Upper lobe of left lung (tissue), 6 donors: ENCODE measurements at places on chromosomes 1 and 21.

- H3K4me3 ChIP-seq = no peak overlapping the region
- no peaks in the 10 kb centered on the region for H3K27me3 ChIP-seq
- H3K36me3 ChIP-seq = no peaks in the 10 kb centered on the region
- no peak for DNase-seq
These were observed 140.6 kb upstream of the SAMSN1 start for GRCh38 chr21:14686466-14687267.

- no peak overlapping the region for H3K4me3 ChIP-seq
- H3K27ac ChIP-seq = no peak overlapping the region
- no peaks in the 10 kb centered on the region for H3K36me3 ChIP-seq
- no peaks in the 10 kb centered on the region for H3K4me1 ChIP-seq
These were observed 250.1 kb upstream of the FMN2 start for GRCh38 chr1:239841631-239842030.

DNA sequence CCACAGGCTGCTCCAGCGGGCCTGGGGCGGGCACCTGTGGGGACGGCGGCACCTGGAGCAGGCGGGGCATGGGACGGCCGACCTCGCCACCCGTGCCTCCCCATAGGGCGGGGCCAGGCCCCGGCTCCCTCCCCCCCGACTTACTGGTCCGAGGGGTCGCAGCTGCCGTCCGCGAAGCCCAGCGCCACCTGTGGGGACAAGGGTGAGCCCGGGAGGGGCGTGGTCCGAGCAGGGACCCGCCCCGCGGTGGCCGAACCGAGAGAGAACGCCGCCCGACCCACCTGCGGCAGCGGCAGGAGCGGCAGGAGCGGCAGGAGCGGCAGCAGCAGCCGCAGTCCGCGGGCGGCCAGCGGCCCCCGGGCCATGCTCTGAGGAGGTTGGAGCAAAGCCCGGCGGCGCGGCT lies at the start of gene TMEM52:
TSS of gene TMEM52 (minus strand) at position 379 of the 403 bp plus-strand sequence. CDS start at position 365, 14 bp downstream.
- peak within 1 kb of the TSS; percentile 60 for H3K4me3 ChIP-seq
- peaks cover 15% of the 10 kb centered on the region for H3K4me1 ChIP-seq
- no peaks in the 10 kb centered on the region for H3K27me3 ChIP-seq
- peak within 1 kb of the TSS; percentile 51 for H3K27ac ChIP-seq
- no peaks in the 10 kb centered on the region for H3K36me3 ChIP-seq

DNA sequence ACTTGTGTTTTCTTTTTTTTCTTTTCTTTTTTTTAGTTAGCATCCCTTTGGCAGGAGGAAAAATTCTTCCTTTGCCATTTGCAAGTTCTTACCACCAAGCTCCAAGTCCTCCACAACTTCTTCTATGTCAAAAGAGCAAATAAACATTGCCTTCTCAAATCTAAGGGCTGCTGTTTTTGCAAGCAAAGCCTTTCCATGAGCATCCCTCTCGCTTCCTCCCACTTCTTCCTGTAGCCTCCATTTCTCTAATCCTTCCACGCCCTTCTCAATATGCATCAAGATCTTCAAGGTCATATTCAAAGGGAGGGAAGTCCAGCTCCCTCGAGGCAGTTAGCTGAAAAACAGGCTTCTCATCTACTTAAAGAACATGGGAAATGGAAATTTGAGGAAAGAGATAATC lies 147.1 kb downstream of the ADSS2 start:
- H3K36me3 ChIP-seq = no peaks in the 10 kb centered on the region
- H3K27ac ChIP-seq = no peak overlapping the region
- no peak overlapping the region for H3K4me3 ChIP-seq
- peaks cover 24% of the 10 kb centered on the region for H3K4me1 ChIP-seq
- no peaks in the 10 kb centered on the region for H3K27me3 ChIP-seq
- no peak for DNase-seq

GRCh38 chr1:85394130-85394529 lies 70.8 kb downstream of the DDAH1 start:
- H3K27me3 ChIP-seq = no peaks in the 10 kb centered on the region
- H3K36me3 ChIP-seq = no peaks in the 10 kb centered on the region
- H3K27ac ChIP-seq = no peak overlapping the region

- H3K4me1 ChIP-seq = no peaks in the 10 kb centered on the region
- DNase-seq = no peak
- no peaks in the 10 kb centered on the region for H3K36me3 ChIP-seq
- no peak overlapping the region for H3K4me3 ChIP-seq
- no peak overlapping the region for H3K27ac ChIP-seq
These were observed 5.0 kb downstream of the CLDN19 start for GRCh38 chr1:42735056-42735455.

GRCh38 chr1:2466958-2467554 lies 9.0 kb upstream of the PLCH2 start:
- H3K4me3 ChIP-seq = no peak overlapping the region
- H3K36me3 ChIP-seq = no peaks in the 10 kb centered on the region
- H3K27ac ChIP-seq = no peak overlapping the region

DNA sequence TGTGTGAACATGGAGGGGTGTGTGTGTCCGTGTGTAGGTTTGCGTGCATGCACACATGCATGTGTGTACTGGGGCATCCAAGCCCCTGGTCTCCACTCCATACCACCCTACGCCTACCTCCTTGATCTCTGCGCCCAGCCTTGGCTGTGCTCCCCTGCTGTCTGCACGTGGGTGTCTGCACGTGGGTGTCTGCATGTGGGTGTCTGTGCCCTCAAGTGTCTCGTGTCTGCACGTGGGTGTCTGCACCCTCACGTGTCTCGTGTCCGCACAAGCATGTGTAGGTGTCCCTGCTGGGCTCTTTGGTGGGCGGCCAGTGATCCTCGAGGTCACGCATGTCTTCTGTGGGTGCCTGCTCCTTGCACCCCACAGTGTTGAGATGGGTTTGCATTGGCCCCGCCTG lies 21.1 kb downstream of the RNF223 start:
- no peak overlapping the region for H3K27ac ChIP-seq
- no peak for DNase-seq
- peaks cover 61% of the 10 kb centered on the region for H3K36me3 ChIP-seq
- H3K4me3 ChIP-seq = no peak overlapping the region
- no peaks in the 10 kb centered on the region for H3K27me3 ChIP-seq
- H3K4me1 ChIP-seq = no peaks in the 10 kb centered on the region

GRCh38 chr1:160076295-160076694 lies 5.0 kb upstream of the KCNJ9 start:
- H3K36me3 ChIP-seq = no peaks in the 10 kb centered on the region
- H3K27ac ChIP-seq = no peak overlapping the region
- DNase-seq = no peak
- H3K4me1 ChIP-seq = no peaks in the 10 kb centered on the region
- no peak overlapping the region for H3K4me3 ChIP-seq

GRCh38 chr1:223144431-223144830 lies 1.4 kb upstream of the TLR5 start:
- H3K27me3 ChIP-seq = no peaks in the 10 kb centered on the region
- no peaks in the 10 kb centered on the region for H3K36me3 ChIP-seq
- DNase-seq = peak; percentile 45
- H3K27ac ChIP-seq = peak overlapping the region; percentile 76
- H3K4me3 ChIP-seq = no peak overlapping the region

GRCh38 chr1:72357411-72357810 lies 75.1 kb upstream of the NEGR1 start:
- DNase-seq = no peak
- H3K27me3 ChIP-seq = no peaks in the 10 kb centered on the region
- H3K4me3 ChIP-seq = no peak overlapping the region
- no peak overlapping the region for H3K27ac ChIP-seq
- no peaks in the 10 kb centered on the region for H3K4me1 ChIP-seq

DNA sequence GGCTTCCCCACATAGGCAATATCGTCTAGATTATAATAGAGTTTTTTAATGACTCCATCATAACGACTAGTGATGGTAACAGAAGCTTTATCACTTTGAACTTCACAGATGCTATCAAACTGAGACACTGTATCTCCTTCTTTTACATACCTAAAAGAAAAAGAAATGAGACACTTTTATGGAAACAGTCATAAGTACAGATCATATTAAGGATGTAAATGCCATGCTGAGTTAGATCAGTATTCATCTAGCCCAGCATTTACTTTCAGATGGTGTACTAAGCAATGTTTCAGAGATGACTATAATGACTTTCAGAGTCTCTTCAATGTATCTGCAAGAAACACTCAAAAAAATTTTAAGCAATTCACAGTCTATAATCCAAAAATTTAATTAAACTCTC lies 18.9 kb downstream of the DBT start:
- H3K4me1 ChIP-seq = no peaks in the 10 kb centered on the region
- no peaks in the 10 kb centered on the region for H3K27me3 ChIP-seq
- DNase-seq = no peak
- no peak overlapping the region for H3K4me3 ChIP-seq

- H3K27me3 ChIP-seq = no peaks in the 10 kb centered on the region
- H3K36me3 ChIP-seq = no peaks in the 10 kb centered on the region
- peak overlapping the region; percentile 40 for H3K27ac ChIP-seq
- no peaks in the 10 kb centered on the region for H3K4me1 ChIP-seq
- DNase-seq = no peak
These were observed 128.0 kb downstream of the TGFBR3 start for GRCh38 chr1:91757763-91758460.

GRCh38 chr1:222266223-222267196 lies 281.4 kb downstream of the HHIPL2 start:
- no peak overlapping the region for H3K27ac ChIP-seq
- H3K4me3 ChIP-seq = no peak overlapping the region
- peak; percentile 13 for DNase-seq
- H3K4me1 ChIP-seq = no peaks in the 10 kb centered on the region

DNA sequence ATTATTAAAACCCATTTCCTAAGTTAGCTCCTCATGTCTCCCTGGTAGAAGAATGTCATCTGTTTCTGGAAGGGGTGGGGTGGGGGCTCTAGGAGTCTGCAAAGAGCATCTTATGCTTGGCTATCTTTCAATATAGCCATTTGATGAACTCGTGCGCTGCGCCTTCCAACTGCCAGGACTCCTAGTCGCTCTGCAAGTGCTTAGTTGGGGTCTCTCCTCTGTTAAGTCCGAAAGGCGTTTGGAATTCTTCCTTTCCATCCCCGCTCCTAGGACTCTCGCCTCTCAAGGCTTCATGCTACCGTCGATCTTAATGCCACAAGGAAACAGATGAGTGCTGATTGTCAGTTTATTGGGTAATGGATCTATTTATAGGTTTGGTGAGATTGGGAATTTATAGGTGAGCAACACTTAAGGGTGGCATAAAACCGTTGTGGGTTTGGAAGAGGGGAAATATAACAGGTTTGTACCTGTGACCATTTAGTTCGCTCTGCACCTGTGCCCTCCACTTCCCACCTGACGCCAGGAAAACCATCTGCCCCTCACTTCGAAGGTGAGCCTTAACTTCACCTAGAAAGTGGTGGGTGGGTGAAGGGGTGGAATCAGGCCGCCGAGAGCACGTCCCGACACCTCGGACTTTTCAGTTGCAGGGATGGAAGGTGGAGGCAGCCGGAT lies 1.1 kb downstream of the KCNH1 start:
- H3K4me3 ChIP-seq = peak overlapping the region; percentile 42
- peaks cover 31% of the 10 kb centered on the region for H3K27me3 ChIP-seq
- H3K4me1 ChIP-seq = peaks cover 12% of the 10 kb centered on the region
- DNase-seq = no peak

- H3K4me3 ChIP-seq = no peak overlapping the region
- no peaks in the 10 kb centered on the region for H3K27me3 ChIP-seq
- H3K4me1 ChIP-seq = no peaks in the 10 kb centered on the region
- H3K36me3 ChIP-seq = no peaks in the 10 kb centered on the region
- no peak overlapping the region for H3K27ac ChIP-seq
These were observed 51.7 kb upstream of the DUSP10 start for GRCh38 chr1:221793439-221794078.
